Left renal cortex interstitium (tissue), 4 donors: ENCODE measurements at places on chromosomes 13 and 19. TPM values are rescaled to one million over a fixed set of nuclear protein-coding genes. Genes with fewer than 3 reads are reported as not detected.

HPN gene
- 88.9 TPM for polyA plus RNA-seq

SPACA4 gene
- 0.26 TPM for polyA plus RNA-seq

- no peak for DNase-seq
Measured at GRCh38 chr13:43484432-43485225, 302.1 kb downstream of the ENOX1 start.

DNA sequence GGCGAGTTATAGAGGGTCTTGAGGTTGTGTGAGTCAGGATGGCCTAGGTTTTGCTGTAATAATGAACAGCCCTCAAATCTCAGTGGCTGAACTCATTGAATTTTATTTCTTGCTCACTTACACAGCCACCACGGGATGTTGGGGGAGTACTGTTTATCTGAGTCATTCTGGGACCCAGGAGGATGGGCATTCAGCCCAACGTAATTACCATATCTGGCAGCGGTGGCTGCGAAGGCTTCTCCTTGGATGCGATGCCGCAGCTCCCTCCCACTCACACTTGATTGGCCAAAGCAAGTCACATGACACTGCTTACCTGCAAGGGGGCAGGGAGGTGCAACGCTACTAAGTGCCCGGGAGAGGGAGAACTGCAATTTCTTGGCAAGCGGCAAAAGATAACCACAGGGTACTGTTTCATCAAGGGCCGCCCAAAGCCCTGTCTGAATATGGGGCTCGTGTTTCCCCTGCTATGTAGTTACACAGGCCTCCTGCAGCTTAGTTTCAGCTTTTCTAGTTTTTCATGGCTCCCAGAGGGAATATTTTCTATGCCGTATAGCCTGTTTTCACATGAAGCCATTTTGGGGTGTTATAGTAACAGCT, 19.9 kb downstream of the ZSWIM9 start:
- no peak for DNase-seq

- DNase-seq: no peak
Measured at GRCh38 chr19:56112313-56112709, 8.8 kb downstream of the ZNF787 start.

ZNF382 gene
- 4.6 TPM for polyA plus RNA-seq

RASIP1 gene
- polyA plus RNA-seq: 12.6 TPM

DNA sequence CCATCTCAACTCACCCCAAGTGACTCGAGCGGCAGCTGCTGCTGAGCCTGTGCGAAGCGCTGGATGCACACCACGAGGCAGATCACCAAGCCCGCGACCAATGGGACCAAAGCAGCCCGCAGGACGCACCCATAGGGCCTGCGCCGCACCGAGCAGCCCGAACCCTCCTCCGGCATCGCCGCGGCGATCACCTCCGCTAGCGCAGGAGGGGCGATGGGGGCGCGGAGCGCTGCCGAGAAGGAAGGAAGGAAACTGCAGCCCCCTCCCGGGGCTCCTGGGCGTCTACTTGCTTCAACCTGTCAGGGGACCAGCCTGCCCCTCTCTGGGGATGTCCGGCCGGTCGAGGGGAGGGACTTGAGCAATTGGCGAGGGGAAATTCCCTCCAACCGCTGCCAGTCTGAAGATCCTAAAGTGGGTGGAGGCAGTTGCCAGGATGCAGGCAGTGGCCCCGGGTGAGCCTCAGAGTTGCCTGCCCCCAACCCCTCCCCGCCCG, at the start of gene CD70:
Gene CD70, minus strand, starts transcription at position 324 of the 493 bp plus-strand sequence. Its CDS starts 148 bp downstream, at position 176.
- no peak for DNase-seq

LRCH1 gene
- 30.6 TPM for polyA plus RNA-seq

DNA sequence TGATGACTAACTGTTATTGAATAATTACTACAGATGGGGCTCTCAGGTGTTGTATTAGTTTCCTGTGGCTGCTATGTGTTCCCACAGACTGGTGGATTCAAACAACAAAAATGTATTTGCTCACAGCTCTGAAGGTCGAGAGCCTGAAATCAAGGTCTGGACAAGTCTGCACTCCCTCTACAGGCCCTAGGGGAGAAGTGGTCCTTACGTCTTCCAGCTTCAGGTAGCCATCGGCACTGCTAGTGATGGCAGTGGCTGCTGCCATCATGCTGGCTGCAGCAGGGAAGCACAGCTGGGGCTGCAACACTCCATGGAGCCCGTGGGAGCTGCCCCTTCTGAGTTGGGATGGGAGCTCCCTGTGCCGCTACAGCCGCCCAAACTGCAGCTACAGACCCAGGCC, 1.9 kb downstream of the TEX26 start:
- DNase-seq: no peak
